SK-MEL-5 (cell line): ENCODE measurements at places on chromosomes 4 and X. TPM values are rescaled to one million over a fixed set of nuclear protein-coding genes. Genes with fewer than 3 reads are reported as not detected.

Gene KLHL13
- 3.1 and 3.7 TPM in 2 replicates for total RNA-seq

Gene MTNR1A
- not detected in 2 replicates for total RNA-seq

Gene CXorf49
- not detected in 2 replicates for total RNA-seq

Gene CCNG2
- 21.6 and 23.6 TPM in 2 replicates for total RNA-seq

Gene KCTD8
- not detected in 2 replicates for total RNA-seq

Gene CSAG3
- 7.6 and 8.9 TPM in 2 replicates for total RNA-seq

Gene HERC5
- 5.3 and 6.1 TPM in 2 replicates for total RNA-seq

Gene SULT1E1
- not detected in 2 replicates for total RNA-seq

Gene PLXNA3
- total RNA-seq, result not detected in 2 replicates

Gene MMRN1
- 0.16 and 0.29 TPM in 2 replicates for total RNA-seq

Gene ACOT9
- total RNA-seq, result 43.4 and 48.3 TPM in 2 replicates

Gene WAS
- 0.42 TPM in 1 of 2 replicates, not detected in the other for total RNA-seq

Gene CXCL9
- 0.13 and 0.21 TPM in 2 replicates for total RNA-seq

Gene TSPAN7
- total RNA-seq, result 0.74 and 1.1 TPM in 2 replicates

Gene TCEAL6
- total RNA-seq, result not detected in 2 replicates

Gene SLAIN2
- 22.0 and 36.6 TPM in 2 replicates for total RNA-seq

Gene ADH1B
- not detected in 2 replicates for total RNA-seq

Gene NSG1
- total RNA-seq, result 81.7 and 85.9 TPM in 2 replicates

Gene FGF13
- total RNA-seq, result 24.2 and 27.2 TPM in 2 replicates

Gene CXCL1
- total RNA-seq, result 76.1 and 81.3 TPM in 2 replicates

Gene FAM9C
- total RNA-seq, result not detected in 2 replicates

Gene EDA2R
- total RNA-seq, result 17.1 and 19.5 TPM in 2 replicates

Gene PABPC4L
- 0.11 TPM in 1 of 2 replicates, not detected in the other for total RNA-seq

Gene GYG2
- 71.4 and 77.5 TPM in 2 replicates for total RNA-seq

Gene THAP6
- 18.6 and 19.8 TPM in 2 replicates for total RNA-seq

Gene POU3F4
- not detected in 2 replicates for total RNA-seq

Gene ADGRG2
- not detected in 2 replicates for total RNA-seq

Gene CASP6
- 9.4 and 13.3 TPM in 2 replicates for total RNA-seq

Gene TRPC5OS
- not detected in 2 replicates for total RNA-seq

Gene BMPR1B
- 9.5 and 10.1 TPM in 2 replicates for total RNA-seq

Gene TCEAL1
- 23.2 and 28.6 TPM in 2 replicates for total RNA-seq

Gene NPY1R
- not detected in 2 replicates for total RNA-seq

Gene F8A3
- total RNA-seq, result 1.6 and 1.8 TPM in 2 replicates

Gene ZNF141
- total RNA-seq, result 20.8 and 22.1 TPM in 2 replicates

Gene TMEM154
- 0.90 and 1.1 TPM in 2 replicates for total RNA-seq

Gene TEX11
- total RNA-seq, result 0.11 TPM in 1 of 2 replicates, not detected in the other

Gene CTAG2
- 0.29 and 1.0 TPM in 2 replicates for total RNA-seq

Gene UCP1
- not detected in 2 replicates for total RNA-seq

Gene VEGFC
- 6.4 and 7.1 TPM in 2 replicates for total RNA-seq

Gene FGFBP1
- not detected in 2 replicates for total RNA-seq

Gene RBMX
- total RNA-seq, result 255 and 274 TPM in 2 replicates

Gene FRAS1
- total RNA-seq, result 0.19 and 0.24 TPM in 2 replicates

Gene MAGEC2
- 120 and 133 TPM in 2 replicates for total RNA-seq

Gene GLUD2
- 16.8 and 19.9 TPM in 2 replicates for total RNA-seq

Gene ADRA2C
- 14.1 and 15.7 TPM in 2 replicates for total RNA-seq
